ENCODE measurements at places on chromosomes 2 and 18. TPM values are rescaled to one million over a fixed set of nuclear protein-coding genes. Genes with fewer than 3 reads are reported as not detected.

HOXD10 gene
- 1.1 TPM for total RNA-seq

POTEC gene
- total RNA-seq, result not detected

CD8B2 gene
- total RNA-seq, result not detected

ANO7 gene
- total RNA-seq, result 202 TPM

C2orf15 gene
- not detected for total RNA-seq

IL1RL1 gene
- total RNA-seq, result 4.9 TPM

FOXD4L1 gene
- total RNA-seq, result 0.16 TPM

REG3G gene
- not detected for total RNA-seq

ESPNL gene
- total RNA-seq, result 0.14 TPM

MFSD2B gene
- total RNA-seq, result not detected

CDH7 gene
- total RNA-seq, result not detected

ARHGAP25 gene
- total RNA-seq, result 3.1 TPM

SLC5A7 gene
- 0.48 TPM for total RNA-seq

LINC00305 gene
- not detected for total RNA-seq

CAB39 gene
- total RNA-seq, result 137 TPM

GPR148 gene
- total RNA-seq, result not detected

KCNG2 gene
- total RNA-seq, result 6.7 TPM

EMILIN2 gene
- total RNA-seq, result 145 TPM

CNNM3 gene
- total RNA-seq, result 14.2 TPM

LMAN2L gene
- total RNA-seq, result 17.1 TPM

NEB gene
- 0.60 TPM for total RNA-seq

VWC2L gene
- not detected for total RNA-seq

NEU4 gene
- 195 TPM for total RNA-seq

SNORC gene
- 13.9 TPM for total RNA-seq

MYOM1 gene
- 7.1 TPM for total RNA-seq

ING5 gene
- 60.2 TPM for total RNA-seq
